ENCODE measurements at places on chromosomes 7 and 10.

DNA sequence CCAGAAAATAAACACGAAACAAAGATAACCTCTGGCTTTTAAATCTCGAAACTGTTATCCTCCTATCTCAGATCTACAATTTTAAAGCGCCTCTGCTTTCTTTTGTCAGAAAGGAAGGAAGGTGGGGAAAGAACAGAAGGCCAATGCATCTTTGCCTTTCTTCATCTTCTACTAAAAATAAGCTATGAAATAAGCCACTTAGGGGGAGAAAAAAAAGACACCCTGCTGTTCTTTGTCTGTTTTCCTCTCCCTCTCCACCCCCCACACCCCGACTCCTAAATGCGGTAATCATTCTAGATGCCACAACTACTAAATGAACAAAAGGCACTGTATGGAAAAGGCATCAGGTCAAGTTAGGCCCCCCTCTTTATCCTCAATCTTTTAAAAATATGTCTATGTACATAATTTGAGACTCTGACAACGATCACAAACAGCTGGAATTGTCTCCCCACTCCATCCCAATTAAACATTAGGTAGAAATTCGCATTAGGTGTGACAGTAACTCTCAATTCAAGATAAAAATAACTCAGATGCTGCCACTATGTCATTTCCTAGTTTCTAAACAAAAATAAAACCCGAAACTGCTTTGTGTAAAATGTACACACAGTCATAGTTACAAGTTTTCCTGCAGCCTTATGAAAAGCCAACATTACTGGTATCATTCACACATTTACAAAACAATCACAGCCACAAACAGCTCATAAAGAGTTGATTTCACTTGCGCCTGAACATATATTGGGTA is 2.4 kb downstream of the UBE2H start:
- DNase-seq = no peak

- no peak for DNase-seq
Measured at GRCh38 chr10:112628951-112629609, 182.1 kb downstream of the VTI1A start.

DNA sequence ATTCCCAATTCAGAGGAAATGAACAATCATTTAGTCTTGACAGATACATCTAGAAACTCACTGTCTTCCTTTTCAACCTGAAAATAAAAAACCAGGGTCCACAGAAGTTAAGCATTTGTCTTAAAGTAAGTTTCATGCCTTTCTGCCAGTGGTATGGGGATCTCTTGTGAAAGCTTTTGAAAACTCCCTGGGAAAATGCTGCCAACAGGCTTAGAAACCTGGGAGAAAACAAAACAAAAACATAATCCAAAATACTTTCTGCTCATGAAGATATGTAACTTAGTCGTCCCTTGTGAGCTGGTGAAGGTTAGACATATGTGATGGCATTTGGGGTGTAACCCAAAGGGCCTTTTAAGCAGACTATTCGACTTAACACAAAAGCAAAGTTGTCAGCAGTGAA is 66.4 kb upstream of the ZNF438 start:
- no peak for DNase-seq

GRCh38 chr7:22725585-22725984 is 1.4 kb upstream of the IL6 start:
- no peak for DNase-seq

DNA sequence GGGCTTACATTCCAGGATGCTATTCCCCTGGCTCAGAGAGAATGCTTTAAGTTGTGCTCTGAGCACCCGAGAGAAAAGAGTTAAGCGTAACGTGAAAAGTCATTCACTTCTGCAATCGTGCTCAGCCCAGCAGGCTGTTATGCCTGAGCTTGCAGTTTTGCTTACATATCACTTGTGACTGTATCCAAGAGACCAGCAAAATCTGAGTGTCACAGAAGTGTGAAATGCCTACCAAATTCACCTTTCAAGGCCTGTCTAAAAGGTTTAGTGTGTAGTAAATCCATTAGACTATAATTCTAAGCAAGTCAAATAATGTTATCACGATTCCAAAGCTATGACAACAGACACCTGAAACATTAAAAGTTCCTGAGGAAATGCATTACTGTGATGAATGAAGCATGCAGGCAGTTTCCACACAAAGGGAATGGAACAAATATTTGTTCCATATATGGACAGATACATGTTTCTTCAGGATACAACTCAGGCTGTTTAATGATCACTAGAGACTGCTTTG is 20.1 kb downstream of the ITGB1 start:
- no peak for DNase-seq

DNA sequence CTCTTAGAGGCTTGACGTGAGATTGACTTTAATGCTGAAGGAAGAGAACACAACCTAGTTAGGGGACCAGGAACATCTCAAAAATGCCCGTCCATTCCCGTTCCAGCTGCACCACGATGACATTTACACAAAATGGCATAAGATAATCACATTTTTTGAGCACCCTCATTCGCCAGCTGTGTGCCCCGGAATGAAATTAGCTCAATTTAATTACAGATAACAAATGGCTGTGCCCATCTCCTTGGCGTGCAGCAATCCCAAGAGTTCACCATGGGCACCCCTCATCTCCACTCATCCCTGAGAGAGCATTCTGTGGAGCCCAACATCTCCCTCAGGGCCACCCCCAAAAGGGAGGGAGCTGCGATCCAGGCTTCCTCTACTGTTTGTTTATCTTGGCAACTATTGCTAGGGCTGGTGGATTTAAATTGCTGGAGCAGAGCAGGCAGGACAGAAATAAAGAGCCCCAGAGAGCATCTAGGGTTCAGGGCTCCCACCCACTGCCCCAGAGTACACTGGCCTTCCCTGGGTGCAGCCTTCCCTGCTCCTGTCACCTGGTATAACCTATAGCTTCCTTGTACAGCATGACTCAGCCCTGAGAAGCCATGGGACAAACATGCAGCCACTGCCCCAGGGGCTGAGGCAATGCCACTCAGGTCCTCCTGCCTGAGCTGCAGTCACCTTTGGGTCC is 263.5 kb downstream of the ZEB1 start:
- DNase-seq = no peak

DNA sequence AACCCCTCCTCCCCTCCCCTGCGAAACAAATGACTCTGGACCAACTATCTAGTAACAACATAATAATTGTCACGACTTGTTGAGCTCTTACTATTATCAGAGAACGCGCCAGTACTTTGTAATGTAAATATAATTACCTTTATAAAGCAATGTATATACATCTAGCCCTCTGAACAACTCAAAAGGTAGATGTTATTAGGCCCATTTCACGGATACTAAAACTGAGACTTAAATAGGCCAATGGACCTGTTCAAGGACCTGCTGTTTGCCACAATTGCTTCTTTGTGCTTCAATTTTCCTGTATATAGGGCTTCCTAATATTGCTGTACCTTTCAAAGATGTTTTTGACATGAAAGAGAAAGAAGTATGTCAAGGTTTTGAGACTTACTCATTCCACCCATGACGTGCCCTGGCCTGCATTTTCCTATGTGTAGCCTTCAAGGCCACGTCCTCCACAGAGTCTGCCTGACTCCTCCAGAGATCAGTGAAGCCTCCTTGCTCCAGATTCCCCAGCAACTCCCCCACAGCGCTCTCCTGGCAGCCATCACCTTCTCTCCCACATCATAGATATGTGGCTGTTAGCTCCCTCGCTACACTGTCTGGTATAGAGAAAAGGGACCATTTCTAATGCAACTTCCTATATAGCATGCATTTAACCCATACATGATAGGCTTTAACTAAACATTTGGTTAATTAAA is 156.6 kb downstream of the SKIDA1 start:
- DNase-seq = no peak

DNA sequence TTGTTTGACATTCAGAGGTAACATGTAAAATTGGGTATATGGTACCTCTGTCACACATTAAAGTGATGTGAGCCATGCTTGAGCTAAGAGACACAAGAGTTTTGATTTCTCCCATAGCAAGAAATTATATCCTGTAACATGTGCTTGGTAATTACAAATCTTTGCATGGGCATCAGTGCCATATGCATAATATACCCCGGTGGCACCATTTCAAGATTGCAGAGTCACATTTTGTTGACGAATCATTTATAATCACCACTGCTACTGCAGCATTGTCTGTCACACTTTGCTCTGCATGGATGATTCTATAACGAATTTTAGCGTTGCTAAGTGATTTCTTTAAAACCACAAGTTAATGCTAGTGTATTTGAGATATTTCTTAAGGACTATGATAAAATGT is 443.7 kb upstream of the LRRN3 start:
- no peak for DNase-seq

DNA sequence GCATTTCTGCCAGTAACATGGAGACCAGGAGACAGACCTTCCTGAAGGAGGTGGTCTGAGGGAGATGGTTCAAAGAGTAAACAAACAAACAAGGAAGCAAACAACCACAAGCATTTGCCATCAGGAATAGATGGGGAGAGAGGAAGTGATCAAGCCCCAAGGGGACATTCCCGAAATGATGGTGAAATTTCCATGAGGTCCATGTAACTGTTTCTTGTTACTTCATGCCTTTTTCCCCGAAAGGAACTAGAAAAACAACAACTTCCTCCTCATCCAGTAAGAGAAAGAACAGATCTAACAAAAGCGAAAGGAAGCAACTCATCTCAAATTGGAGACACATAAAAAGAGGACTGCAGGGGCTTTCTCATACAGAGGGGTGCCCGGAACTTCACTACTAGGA is 152.5 kb upstream of the ZNF32 start:
- no peak for DNase-seq

DNA sequence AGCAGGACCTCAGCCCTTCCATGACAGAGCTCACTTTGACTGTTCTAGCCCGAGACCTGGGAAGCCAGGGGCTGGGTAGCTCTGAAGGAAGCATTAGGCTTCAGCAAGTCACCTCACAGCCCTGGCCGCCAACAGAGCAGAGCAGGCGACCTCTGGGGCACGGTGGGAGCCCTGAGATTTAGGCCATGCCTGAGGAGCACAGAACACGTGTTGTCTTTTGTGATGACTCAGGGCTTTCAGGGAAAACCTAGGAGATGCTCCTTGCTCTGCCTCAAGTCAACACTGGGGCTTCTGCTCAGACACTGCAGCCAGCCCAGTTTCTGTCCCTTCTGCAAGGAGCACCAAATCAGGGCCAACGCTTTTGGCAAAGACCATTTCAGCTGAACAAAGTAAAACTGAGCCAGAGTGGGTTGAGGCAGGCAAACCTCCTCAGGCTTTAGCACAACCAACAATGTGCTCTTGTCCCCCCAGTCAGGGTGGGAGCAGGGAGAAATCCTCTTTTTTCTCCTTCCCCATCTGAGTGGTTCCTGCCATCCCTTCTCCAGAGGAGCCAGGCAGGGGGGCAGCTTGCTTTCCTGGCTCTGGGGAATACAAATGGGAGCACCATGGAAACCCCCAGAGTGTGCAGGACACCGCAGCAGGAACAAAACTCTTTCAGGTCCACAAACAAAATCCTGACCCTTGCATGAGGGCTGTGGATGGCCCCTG is 14.4 kb downstream of the CAMK2G start:
- DNase-seq = no peak

DNA sequence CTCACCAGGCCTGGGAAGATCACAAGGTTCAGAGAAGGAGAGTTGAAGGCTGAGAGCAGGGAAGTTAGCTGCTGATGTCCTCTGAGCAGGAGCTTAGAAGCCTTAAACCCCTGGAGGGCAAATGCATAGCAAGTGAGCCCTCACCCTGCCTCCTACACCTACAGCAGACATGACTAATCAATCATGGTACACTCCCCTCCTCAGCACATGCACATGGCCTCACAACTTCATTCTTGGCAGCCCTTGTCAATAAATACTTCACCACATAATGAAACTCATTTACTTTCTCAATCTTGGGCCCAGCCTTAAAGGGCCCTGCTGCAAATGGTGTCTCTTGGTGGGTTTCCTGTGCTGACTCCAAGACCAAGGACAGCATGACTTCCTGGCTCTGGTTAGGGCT is 12.9 kb downstream of the MMRN2 start:
- no peak for DNase-seq

GRCh38 chr7:1641173-1641572 is 28.9 kb upstream of the ELFN1 start:
- no peak for DNase-seq

- no peak for DNase-seq
Measured at GRCh38 chr7:6278749-6279310, 6.4 kb upstream of the CYTH3 start.

DNA sequence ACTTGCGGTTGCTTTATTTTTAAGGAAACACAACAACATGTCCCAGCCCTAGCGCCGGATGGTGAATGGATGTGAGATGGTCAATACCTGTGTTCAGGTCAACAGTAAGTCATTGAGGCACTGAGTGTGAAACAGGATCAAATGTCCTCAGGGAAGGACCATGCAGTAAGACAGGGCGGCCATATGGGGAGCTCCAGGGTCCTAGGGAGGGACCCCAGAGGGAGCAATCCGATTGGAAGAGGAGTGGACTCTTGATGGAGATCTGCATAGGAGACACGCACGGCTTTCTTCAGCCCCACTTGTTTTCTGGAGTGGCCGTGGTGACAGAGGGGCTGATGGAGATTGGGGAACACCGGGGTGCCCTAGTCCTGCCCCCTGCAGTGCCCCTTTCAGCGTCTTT is 423.8 kb upstream of the MKI67 start:
- DNase-seq = no peak

- DNase-seq = peak; percentile 5
Measured at GRCh38 chr10:88194041-88194887, 330.8 kb downstream of the PTEN start.

Data from activated T-cell treated with anti-CD3 and anti-CD28 coated beads for 48 hours (primary cell).